A549 treated with Mapracorat at 1 μM for 4 hours (cell line): ENCODE measurements at places on chromosomes 16 and 17. TPM values are rescaled to one million over a fixed set of nuclear protein-coding genes. Genes with fewer than 3 reads are reported as not detected.

The PIRT gene
- not detected in 5 replicates for total RNA-seq

The PIMREG gene
- total RNA-seq = 42.0 to 50.8 TPM (median 48.6 TPM) in 5 replicates

The ITGB3 gene
- 2.2 to 5.5 TPM (median 4.4 TPM) in 5 replicates for total RNA-seq

The C1QTNF8 gene
- total RNA-seq = not detected in 5 replicates

The PRSS27 gene
- 1.2 to 1.9 TPM (median 1.3 TPM) in 5 replicates for total RNA-seq

The FOXK2 gene
- 47.1 to 59.7 TPM (median 55.2 TPM) in 5 replicates for total RNA-seq

The CBX2 gene
- total RNA-seq = 13.1 to 19.0 TPM (median 16.9 TPM) in 5 replicates
